ENCODE measurements at places on chromosomes 4 and X.

- peak; percentile 41 for DNase-seq
Observed at GRCh38 chr4:119506806-119507205, 121.8 kb downstream of the PDE5A start.

GRCh38 chr4:108303488-108304177 lies 134.9 kb upstream of the LEF1 start:
- DNase-seq: peak; percentile 30

- DNase-seq: no peak
Observed at GRCh38 chr4:89719536-89720090, 117.3 kb downstream of the SNCA start.

DNA sequence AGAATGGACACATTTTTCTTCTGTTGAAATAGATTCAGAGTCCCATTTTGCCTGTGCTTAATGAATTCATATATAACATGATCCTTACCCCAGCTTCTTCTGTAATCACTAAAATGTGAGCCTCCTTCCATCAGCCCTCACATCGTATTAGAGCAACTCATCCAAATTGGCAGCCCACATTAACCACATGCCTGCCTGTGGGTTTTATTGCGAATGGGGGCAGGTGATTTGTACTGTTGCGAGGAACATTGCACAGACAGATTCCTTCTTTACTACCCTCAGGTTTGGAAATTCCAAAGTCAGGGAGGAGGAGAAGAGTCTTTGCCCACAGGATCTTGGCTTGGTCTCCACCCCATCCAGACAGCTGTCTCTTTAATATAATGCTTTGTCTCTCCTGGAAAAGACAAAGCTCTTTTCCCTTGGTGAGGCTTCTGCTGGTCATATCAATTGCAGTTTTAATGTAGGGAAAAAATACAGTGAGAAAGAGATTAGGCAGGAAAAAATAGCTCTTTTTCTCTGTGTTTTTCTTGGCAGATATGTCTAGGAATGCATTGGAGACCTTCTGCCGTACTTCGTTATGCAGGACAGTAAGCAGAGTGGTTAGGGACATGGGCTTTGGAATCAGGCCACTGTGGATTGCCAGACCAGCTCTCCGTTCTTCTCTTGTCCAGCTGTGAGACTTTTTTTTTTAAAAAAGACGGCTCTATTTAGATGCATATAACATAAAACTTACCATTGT lies 371.2 kb downstream of the AFF2 start:
- DNase-seq: peak; percentile 72

GRCh38 chr4:2535376-2536192 lies 863 bp upstream of the FAM193A start:
- DNase-seq: peak; percentile 37

DNA sequence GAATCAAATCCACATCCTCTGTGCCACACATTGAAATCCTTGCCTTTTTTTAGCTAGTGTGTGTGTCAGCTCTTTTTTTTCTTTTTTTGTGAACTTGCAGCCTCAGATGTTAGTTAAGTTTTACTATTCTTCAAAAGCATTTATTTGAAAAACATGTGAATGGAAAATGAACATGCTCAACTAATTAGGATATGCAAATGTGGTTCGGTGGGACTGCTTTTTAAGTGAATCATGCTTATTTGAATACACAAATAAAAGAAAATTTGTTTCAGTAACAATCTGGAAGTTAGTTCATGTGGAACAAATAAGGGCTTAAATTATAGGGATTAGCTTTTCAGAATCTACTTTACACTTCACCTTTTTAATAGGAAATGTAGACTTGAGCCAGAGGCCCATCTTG lies 751.5 kb upstream of the FAM241A start:
- no peak for DNase-seq

DNA sequence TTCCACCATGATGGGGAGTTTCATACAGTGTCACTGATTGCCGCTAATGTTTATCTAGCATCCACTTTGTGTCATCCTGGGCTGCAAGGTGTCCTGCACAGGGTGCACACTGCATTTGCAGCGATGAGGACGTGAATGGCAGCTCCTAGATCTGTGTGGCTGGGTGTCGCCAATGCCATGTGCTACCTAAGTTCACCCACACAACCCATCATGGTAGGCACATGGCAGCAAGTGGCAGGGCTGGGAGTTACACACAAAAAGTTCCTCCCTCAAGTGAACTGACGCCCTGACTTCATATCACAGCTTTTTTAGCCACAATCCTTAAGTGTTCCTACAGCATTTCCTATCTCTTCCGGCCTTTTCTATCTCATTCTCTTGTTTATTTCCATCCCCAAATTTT lies 45.9 kb upstream of the SPRY1 start:
- no peak for DNase-seq

GRCh38 chrX:31388946-31389345 lies 317.1 kb upstream of the FTHL17 start:
- DNase-seq: no peak

GRCh38 chrX:153704021-153704526 lies 16.3 kb downstream of the SLC6A8 start:
- DNase-seq: no peak

All from choroid plexus epithelial cell (primary cell).